ENCODE measurements at places on chromosomes 2 and 18.

DNA sequence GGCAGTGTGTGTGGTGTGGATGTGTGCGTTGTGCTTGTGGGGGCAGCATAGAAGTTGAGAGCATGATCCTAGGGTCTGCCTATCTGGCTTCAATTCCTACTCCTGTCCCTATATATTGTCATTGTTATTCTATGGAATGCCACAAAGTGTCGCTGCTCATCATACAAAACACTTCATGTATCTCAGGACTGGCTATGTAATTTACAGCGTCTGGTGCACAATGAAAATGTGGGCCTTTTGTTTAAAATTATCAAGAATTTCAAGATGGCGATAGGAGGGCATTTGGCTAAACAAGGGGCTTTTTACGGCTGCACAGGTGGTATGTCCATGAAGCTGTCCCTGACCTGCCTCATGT lies 3.4 kb downstream of the SERPINB2 start:
- H3K36me3 ChIP-seq: no peaks in the 10 kb centered on the region
- H3K27ac ChIP-seq: no peak overlapping the region
- no peak for DNase-seq
- H3K27me3 ChIP-seq: no peaks in the 10 kb centered on the region

GRCh38 chr2:193929131-193929530 lies 1727.9 kb upstream of the SLC39A10 start:
- H3K27me3 ChIP-seq: no peaks in the 10 kb centered on the region
- H3K4me1 ChIP-seq: no peaks in the 10 kb centered on the region
- H3K4me3 ChIP-seq: no peak overlapping the region
- H3K36me3 ChIP-seq: no peaks in the 10 kb centered on the region
- DNase-seq: no peak
- no peak overlapping the region for H3K27ac ChIP-seq

GRCh38 chr2:99615247-99615771 lies 125.5 kb upstream of the REV1 start:
- no peaks in the 10 kb centered on the region for H3K27me3 ChIP-seq
- H3K27ac ChIP-seq: no peak overlapping the region
- H3K4me3 ChIP-seq: no peak overlapping the region
- H3K4me1 ChIP-seq: no peaks in the 10 kb centered on the region

DNA sequence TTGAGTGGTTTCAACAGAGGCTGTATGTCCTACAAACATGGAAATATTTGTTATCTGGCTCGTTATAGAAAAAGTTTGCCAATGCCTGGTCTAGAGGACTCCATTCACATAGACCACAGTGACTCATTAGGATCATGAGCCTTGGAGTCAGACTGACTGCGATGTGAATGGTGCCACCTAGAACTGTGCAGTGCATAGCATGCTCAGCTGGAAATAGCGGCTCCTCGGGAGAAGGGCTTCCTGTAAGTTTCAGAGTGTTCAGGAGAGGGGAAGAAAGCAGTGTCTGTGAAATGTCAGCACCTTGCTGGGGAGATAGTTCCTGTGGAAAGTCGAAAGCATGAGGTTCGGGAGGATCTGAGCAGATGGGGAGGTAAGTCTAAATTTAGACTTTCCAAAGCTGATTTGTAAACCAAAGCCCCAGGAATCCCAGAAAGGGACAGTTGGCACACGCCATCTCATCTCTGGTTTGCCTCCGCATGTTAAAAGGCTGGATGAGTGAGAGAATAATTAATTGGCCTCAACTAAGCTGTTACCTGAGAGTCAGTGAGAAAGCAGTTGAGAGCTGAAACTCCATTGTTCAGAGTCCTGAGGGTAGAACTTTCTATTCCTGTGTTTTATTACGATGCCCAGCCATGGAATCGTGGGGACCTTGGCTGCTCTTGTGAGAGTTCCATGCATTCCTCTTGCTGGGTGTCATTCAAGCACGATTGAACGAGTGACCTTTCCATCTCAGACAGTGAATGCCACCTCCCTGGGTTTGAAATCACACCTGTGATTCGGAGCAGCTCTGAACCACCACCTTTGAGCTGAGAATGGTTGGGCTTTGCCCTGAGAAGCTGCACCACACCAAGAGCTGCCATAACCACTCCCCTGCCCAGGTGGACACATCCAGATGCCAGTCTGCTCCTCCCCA lies 99.5 kb downstream of the MAPK4 start:
- peaks cover 8% of the 10 kb centered on the region for H3K36me3 ChIP-seq
- H3K27me3 ChIP-seq: no peaks in the 10 kb centered on the region
- H3K4me1 ChIP-seq: peaks cover 10% of the 10 kb centered on the region
- DNase-seq: no peak

DNA sequence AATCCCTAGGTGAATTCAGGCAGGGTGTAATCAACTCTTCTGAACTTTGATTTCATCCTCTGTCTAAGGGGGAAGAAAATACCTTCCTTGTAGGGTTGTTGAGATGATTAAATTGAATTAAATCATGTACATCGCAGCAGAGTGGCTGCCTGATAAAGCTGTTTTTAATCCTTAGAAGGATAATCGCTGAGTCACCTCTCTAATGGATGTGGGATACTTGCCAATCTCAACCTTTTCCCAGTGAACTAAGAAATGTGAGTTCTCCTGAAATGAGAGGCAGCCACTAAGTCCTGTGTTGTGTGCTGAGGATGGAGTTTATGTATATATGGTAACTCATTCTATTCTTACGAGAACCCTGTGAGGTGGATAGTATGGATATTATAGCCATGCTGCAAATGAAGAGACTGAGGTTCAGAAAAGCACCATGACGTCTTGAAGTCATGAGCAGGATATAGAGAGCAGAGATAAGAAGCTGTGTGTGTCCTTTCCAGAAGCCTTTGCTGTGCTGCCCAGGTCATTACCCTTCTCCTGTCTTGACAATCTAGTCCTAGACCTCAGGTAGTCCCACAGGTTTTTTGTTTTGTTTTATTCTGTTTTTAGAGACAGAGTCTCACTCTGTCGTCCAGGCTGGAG lies 93.3 kb downstream of the HNRNPLL start:
- H3K4me1 ChIP-seq: peaks cover 6% of the 10 kb centered on the region
- peak; percentile 24 for DNase-seq

GRCh38 chr2:62415019-62415431 lies 91.0 kb downstream of the TMEM17 start:
- DNase-seq: no peak
- no peak overlapping the region for H3K27ac ChIP-seq
- peaks cover 10% of the 10 kb centered on the region for H3K4me1 ChIP-seq

DNA sequence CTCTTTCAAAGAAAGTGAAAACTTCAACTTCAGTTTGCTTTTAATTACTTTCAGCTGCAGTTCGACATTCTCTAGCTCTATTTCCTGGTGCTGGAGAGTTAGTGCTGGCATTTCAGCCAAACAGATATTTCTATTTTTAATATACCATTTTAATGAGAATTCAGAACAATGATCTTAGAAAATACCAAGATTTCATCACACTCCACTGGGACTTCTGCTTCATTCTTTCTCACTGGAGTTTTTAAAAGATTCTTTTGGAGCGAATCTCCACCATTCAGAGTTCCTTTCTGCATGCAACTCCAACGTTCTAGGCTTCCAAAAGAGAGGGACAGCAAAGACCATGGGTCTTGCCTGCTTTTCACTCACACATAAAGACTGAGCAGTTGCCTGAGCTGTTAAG lies 94.2 kb downstream of the CABLES1 start:
- DNase-seq: no peak
- no peaks in the 10 kb centered on the region for H3K27me3 ChIP-seq
- no peak overlapping the region for H3K4me3 ChIP-seq
- peaks cover 16% of the 10 kb centered on the region for H3K4me1 ChIP-seq

GRCh38 chr2:75587954-75588587 lies 27.3 kb upstream of the EVA1A start:
- H3K27ac ChIP-seq: no peak overlapping the region
- no peak overlapping the region for H3K4me3 ChIP-seq
- no peaks in the 10 kb centered on the region for H3K27me3 ChIP-seq
- no peaks in the 10 kb centered on the region for H3K4me1 ChIP-seq
- no peak for DNase-seq

GRCh38 chr2:101733257-101733993 lies 35.9 kb downstream of the MAP4K4 start:
- no peak overlapping the region for H3K4me3 ChIP-seq
- peaks cover 38% of the 10 kb centered on the region for H3K4me1 ChIP-seq
- H3K27ac ChIP-seq: peak overlapping the region; percentile 43

- H3K27ac ChIP-seq: no peak overlapping the region
- H3K27me3 ChIP-seq: peaks cover 5% of the 10 kb centered on the region
- H3K4me1 ChIP-seq: peaks cover 38% of the 10 kb centered on the region
- H3K4me3 ChIP-seq: no peak overlapping the region
- H3K36me3 ChIP-seq: no peaks in the 10 kb centered on the region
- DNase-seq: no peak
These were observed 63.7 kb upstream of the DAPL1 start for GRCh38 chr2:158731386-158731785.
